ENCODE measurements at places on chromosomes 5 and 9.

GRCh38 chr9:16877256-16877655 is 6.8 kb upstream of the BNC2 start:
- DNase-seq = no peak

DNA sequence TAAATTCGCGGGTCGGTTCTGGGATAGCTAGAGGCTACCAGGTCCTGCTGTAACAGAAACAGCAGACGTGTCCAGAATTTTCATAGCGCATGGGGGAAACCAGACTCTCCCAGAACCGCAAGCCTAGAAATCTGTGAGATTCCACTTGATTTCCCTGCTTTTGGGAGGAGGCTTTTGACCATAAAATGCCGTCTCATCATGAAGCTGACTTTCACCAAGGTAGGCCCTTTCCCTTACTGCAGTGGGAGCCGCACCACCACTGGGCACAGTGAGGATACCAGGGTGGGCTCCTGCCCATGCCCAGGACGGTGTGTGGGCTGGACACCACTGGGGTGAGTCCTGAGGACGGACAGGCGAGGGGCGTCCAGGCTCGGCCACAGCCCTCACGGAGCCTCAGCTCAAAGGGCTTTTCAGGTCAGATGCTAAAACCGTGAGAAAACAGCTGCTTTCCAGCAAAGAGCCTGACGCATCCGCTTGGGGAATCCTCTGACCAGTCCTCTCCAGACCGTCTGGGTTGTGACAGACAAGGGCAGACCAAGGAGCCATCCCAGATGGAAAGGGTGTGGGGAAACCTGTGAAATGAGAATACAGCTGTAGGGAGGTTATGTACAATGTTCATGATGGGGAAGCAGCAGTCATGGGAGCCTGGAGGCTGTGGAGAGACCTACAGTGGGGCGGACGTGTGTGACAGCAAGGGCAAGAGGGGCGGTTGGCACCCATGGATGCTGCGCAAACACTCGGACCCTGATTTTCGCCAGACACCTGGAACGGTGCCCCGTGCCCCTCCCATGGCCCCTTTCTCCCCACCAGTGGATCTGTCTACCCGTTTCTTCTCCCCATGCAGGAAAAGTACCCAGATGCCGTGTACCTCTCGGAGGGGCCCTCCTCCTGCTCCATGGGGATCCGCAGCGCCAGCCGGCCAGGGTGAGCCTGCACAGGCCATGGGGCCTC is 59.2 kb downstream of the IPPK start:
- DNase-seq = no peak

DNA sequence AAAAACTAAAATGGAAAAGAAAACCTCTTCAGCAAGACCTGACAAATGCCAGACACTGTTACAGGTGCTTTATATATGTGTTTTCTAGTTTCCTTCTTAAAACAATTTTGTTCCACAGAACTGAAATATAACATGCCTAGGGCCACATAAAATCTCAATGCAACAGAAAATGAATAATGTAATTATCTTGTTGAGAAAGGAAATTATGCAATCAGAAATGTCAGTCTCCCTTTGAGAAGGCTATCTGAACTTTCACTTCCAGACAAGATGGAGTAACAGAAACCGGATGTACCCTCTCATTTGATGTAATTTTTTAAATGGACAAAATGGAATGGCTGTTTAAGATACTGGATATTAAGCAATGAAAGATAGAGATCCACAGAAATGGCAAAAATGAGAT is 79.2 kb downstream of the AGTPBP1 start:
- no peak for DNase-seq

DNA sequence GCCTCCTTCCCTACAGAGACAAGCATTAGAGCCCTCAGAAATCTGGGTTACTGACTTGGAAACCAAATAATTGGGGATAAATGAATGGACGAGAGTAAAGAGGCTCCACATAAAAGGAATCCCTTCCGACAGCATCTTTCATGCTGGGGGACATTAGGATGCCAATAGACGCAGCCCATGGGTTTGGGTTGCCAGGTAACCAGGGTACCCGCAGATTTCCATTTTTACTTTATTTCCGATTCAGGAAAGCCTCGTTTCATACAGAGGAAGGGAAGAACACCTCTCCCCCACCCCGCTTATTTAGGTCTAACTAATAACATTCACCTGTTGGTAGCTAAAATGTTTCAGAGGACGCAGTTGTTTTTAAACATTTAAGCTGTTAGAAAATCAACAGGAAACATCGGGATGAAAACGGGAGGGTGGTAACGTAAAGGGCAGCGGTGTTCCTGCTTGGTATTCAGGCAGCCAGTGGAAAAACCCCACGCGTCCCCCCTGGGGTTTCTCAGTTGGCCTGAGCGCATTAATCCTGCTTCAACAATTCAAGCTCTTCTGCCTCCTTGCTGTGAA is 179.5 kb downstream of the YTHDC2 start:
- DNase-seq = peak; percentile 85

DNA sequence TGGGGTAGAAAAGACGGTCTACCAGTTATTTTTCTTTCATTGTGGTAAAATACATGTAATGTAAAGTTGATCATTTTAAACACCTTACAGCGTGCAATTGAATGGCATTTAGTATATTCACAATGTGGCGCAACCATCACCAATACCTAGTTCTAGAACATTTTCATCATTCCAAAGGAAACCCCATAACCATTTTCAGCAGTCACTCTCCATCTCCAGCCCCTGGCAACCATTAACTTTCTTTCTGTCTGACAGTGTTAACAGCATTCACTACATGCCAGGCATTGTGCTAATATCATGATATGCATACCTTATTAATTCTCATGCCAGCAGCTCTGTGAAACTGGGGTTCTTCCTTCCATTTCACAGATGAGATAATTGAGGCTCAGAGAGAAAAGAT is 32.0 kb downstream of the PTGS1 start:
- no peak for DNase-seq

DNA sequence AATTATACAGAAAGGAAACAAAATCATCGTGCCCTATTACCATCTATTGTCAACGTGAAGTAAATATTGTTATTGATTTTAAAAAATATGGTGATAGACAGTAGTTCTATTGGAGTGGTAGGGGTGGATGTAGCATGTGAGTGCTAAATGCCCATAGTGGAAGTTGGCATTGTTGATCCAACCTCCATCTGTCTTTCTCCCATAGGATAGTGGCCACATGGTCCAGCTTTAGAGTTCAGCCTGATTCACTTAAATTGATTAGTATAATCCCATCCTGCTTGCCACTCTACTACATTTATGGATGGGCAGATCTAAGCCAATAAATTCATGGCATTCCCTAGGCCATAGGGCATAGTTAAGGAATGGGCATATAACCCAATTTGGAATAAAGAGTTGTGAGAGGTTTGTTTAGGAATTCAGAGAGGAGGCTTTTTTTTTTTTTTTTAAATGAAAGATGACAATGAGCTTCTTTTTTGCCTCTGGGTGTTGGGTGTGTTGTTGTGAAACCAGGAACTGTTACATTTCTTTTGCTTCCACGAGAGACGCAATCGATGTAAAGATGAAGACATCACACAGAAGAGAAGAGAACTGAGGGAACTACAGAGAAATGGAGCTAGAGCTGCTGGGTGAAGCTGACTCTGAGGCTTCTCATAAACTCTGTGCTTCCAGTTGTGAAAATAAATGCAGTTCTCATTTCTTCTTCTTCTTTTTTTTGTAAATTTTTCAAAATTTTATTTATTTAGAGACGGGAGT is 12.5 kb upstream of the CHD1 start:
- DNase-seq = no peak

GRCh38 chr5:9547122-9547947 is 1.5 kb upstream of the SEMA5A start:
- DNase-seq = peak; percentile 54

- no peak for DNase-seq
These were observed 31.7 kb upstream of the GRHPR start for GRCh38 chr9:37390759-37391158.

DNA sequence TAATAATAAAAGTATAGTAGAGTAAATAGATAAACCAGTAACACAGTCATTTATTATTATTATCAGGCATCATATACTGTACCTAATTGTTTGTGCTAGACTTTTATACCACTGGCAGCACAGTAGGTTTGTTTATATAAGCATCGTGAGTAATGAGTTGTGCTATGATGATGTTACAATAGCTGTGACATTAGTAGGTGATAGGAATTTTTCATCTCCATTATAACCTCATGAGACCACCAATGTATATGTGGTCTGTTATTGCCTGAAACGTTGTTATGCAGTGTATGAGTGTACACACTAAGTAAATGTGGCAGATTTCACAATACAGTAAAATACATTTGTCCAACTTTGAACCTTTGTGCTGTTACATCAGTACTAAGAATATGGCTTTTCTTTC is 72.7 kb upstream of the SPATA31D4 start:
- DNase-seq = no peak

DNA sequence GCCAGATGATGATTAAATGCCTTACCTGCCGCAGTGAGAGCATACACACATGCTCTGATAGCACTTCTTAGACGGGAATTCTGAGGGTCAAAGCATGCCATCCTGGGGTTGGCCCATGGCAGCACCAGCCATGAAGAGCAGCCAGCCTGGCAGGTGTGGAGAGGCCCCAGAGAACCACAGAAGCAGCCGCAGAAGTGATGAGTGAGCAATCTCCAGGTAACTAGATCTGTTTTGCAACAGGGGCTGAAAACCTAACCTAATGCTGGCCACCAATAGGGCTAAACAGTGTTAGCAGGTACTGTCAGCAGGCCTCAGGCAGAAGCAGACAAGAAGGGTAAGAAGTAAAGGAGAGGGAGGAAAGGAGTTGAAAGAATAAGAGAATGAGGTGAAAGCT is 33.5 kb upstream of the HOMER1 start:
- DNase-seq = no peak

Measured in ecto neural progenitor cell (in vitro differentiated cells).